ENCODE measurements at places on chromosomes 4 and X. TPM values are rescaled to one million over a fixed set of nuclear protein-coding genes. Genes with fewer than 3 reads are reported as not detected.

DNA sequence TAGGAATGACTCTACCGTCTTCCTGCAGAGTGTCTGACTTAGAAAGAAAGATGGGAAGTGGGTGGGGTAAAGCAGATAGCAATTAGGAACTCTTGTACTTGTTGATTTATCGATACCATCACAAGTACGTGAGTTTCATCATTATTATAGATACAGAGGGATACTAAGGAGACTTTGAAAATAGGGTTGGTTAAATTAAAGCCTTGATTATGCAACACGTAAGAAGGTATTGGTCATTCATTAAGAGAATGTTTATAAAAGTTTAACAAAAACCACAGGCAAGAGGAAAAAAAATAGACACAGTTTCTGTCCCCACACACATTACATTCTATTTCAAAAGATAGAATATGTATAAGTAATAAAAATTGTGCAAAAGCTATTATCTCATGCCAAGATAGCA lies 65.9 kb upstream of the UGT2B7 start:
- DNase-seq, result no peak

DNA sequence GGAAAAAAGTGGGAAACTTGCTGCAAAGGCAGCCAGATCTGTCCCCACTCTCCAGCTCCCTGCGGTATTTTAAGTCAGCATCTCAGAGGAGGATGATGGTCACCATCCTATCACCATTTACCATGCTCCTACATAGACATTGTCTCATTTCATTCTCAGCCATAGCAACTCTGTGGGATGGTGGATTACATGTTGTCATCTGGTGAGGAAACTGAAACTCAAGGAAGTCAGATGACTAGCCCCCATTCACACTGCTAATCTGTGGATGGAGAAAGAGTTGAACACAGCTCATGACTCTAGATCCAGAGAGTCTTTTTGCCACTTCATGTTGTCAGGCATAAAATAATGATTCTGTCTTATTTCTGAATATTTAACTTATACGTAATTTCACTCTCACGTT lies 323.5 kb downstream of the PTTG2 start:
- DNase-seq, result no peak

GRCh38 chrX:154472685-154473632 lies 6.1 kb downstream of the LAGE3 start:
- no peak for DNase-seq

- DNase-seq, result no peak
Measured at GRCh38 chrX:53122013-53122412, 28.1 kb downstream of the KANTR start.

DNA sequence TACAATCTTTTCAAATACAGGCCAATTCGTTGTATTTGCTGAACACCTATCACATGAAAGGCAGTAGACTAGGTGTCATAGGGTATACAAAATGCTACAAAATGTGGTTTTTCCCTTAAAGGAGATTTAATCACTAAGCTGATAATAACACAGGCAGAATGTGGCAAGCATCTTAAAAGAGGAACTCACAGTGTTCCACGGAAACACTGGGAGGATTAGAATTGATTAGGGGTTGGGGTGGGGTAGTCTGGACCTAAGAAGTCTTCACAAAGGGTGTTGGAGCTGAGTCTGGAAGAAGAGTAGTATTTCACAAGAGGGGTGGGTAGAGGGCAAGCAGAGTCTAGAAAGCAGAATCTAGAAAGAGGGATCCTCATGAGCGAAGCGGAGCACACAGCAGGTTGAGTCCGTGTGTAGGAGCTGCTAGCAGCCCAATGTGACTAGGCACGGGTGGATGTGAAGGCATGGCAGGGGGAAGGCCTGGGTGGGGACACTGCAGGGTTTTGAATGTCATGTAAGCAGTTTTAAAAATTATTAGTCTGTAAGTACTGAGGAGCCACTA lies 123.6 kb downstream of the MGST2 start:
- DNase-seq, result no peak

TBC1D9 gene
- 68.1 TPM for polyA plus RNA-seq

SLC9B1 gene
- 2.9 TPM for polyA plus RNA-seq

LANCL3 gene
- 0.13 TPM for polyA plus RNA-seq

SERTM2 gene
- 0.06 TPM for polyA plus RNA-seq

MTTP gene
- polyA plus RNA-seq, result 8.6 TPM

AMTN gene
- not detected for polyA plus RNA-seq

ERAS gene
- polyA plus RNA-seq, result 0.21 TPM

Data from right renal pelvis (tissue), 4 donors.